Endodermal cell (in vitro differentiated cells): ENCODE measurements at places on chromosomes 3 and 15.

DNA sequence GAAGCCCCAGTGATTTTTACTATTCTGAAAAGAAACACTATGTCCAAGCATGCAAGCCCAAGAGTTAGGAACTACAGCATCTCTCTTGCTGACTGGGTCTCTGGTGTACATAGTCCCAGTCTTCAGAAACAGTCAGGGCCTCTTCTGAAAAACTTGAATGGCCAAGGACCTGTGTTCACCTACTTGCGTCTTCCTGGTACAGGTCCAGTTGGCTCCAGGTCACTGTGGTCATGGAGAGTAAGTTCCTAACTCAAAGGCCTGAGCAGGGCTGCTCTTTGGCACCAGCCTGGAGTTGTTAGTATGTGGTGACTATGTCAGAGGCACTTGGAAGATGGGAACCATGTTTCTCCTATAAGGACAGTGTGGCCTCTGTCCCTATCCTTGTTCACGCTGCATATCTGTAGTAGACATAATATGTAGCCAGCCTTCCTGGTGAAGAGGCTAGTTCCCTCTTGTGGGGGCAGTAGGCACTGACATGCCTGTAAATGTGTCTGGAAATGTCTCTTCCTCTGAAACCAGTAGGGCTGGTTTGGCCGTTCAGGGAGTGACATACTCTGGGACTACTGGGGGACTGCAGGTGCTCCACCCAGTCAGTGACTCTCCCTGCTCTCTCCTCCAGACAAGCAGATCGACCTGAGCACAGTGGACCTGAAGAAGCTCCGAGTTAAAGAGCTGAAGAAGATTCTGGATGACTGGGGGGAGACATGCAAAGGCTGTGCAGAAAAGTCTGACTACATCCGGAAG is 2.6 kb upstream of the RBM15B start:
- peak; percentile 66 for DNase-seq

DNA sequence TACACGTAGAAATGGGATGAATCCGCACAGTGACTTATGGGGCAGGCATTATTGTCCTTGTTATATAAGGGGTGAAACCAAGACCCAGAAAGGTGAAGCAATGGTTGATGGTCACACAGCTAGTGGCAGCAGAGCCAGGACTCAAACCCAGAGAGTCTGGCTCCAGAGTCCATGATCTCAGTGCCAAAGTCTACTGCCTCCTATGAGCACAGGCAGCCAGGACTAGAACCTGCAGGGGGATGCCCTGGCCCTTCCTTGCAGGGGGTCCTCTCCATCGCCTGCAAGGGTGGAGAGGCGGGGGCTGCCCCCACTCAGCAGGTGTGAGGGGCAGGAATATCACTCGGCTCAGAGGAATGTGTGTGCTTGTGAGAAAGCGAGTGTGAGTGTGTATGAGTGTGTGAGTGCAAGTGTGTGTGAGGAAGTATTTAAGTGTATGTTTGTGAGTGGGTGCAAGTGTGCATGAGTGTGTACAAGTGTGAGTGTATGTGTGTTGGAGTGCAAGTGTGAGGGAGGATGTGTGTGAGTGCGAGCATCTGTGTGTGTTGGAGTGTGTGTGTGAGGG is 44.7 kb downstream of the UMPS start:
- peak; percentile 65 for DNase-seq

DNA sequence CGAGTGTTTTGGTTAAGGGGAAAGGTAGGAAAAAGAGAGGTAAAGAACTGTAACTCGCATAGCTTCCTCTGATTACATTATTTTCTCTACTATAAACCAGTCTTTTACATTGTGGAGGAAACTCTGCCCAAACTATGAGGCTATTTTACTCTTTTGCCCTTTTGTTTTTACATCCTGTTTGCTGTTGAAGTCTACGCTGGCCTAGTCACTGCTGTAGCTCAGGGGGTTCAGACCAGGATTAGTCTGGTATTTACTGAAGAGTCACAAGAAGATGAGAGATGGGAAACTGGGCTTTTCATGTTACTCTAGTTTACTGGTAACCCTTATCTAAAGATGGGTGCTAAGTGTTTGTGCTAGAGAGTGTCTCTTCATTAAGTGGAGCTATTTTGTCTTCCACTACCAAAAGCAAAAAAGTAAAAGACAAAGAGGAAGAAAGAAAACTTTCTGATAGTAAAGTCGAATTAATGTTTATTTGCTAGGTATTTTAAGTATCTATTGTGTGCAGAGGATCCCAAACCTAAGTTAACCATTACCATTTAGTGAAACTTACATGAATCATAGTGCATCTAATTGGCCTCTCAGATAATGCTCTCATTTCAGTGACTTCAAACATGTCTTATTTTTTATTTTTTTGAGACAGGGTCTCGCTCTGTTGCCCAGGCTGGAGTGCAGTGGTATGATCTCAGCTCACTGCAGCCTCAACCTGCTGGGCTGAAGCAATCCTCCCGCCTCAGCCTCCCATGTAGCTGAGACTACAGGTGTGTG is 10.9 kb downstream of the RARB start:
- no peak for DNase-seq

DNA sequence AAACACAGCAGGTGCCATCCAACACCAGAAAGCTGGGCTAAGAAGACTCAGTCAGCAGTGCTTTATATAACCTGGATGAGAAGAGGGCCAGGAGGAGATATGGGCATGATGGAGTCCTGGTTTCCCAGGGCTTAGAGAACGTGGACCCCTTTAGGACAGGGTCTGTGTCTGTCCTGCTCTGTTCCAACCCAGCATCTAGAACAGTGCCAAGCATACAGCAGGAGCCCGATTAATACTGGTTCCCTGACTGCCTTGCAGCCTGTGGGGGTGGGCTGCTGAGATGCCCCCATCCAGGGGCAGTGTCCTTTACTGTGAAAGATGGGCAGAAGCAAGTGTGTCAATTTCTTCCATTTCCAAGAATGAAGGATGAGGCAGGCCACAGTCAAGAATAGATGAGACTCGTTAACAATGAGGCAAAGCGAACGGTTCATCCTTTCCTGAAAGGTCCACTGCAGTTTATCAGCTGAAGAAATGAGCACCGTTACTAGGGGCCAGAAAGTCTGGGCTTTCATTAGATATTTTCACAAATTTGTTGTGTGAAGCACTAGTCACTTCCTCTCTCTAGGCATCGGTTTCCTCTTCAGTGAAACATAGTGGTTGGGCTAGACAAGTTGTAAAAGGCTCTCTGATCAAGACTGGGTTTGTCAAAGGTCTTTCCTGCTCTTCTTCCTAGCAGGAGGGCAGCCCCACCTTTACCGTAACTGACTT is 72.0 kb upstream of the HERC1 start:
- no peak for DNase-seq

GRCh38 chr3:139676108-139676507 is 1.7 kb downstream of the NMNAT3 start:
- no peak for DNase-seq

GRCh38 chr15:90300988-90301706 is 35.7 kb downstream of the NGRN start:
- peak; percentile 97 for DNase-seq

GRCh38 chr3:75983609-75984290 is 198.4 kb upstream of the ZNF717 start:
- DNase-seq, result no peak

GRCh38 chr3:105254154-105254553 is 112.6 kb upstream of the ALCAM start:
- DNase-seq, result no peak

GRCh38 chr3:297585-297984 is 101.0 kb downstream of the CHL1 start:
- DNase-seq, result no peak

DNA sequence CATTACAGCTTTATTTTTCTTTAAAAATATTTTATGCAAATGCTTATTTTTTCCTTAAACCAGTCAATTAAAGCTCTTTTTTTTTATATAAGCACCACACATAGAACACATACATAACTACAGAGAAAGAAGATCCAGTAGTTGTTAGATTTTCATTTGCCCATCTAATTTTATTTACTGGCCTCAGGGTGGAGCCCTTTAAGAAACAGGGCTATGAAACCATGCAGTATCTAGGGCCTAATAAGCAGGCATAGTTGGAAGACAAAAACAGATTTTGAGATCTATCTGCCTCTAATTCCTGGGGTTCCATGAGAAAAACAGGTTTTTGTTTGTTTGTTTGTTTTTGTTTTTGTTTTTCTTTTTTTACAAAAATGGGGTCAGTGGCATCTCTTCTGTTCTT is 120.6 kb downstream of the BCHE start:
- no peak for DNase-seq

- no peak for DNase-seq
Measured at GRCh38 chr15:64507293-64507802, 47.0 kb downstream of the ZNF609 start.

DNA sequence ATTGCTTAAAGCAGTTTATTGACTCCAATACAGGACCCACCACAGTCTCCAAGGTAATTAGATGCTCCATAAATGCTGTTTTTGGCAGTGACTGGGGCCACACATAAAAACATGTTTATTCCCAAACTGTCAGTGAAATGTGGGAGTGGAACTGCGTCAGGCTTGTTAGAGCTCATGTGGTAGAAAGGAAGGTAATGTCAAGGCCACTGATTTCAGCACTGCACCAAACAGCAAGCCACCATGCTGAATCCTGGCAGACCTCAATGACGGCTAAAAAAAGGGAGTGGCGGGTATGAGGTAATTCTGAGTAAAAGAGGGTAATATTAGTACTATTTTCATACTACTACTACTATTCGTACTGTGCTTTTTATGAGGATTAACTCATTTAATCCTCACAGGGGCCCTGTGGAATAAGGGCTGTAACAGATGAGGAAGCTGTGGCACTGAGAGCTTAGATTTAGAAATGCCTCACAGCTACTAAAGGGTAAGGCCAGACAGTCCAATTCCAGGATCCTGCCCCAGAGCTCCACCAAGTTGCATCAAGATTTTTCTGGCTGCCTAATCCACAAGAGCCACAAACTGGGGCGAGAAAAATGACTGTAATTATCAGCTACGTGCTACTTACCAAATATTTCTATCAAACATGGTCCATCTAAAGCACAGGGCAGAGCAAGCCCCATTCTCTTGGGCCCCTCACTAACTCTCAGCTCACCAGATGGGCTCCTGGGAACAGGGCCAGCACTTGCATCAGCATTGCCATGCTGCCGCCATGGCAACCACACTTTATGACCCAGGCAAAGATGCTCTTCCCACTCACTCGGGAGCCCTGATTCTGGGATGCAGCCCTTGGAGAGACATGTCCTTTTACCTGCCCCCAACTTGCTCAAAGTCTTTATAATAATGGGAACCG is 83.6 kb upstream of the SPATA12 start:
- DNase-seq, result no peak

DNA sequence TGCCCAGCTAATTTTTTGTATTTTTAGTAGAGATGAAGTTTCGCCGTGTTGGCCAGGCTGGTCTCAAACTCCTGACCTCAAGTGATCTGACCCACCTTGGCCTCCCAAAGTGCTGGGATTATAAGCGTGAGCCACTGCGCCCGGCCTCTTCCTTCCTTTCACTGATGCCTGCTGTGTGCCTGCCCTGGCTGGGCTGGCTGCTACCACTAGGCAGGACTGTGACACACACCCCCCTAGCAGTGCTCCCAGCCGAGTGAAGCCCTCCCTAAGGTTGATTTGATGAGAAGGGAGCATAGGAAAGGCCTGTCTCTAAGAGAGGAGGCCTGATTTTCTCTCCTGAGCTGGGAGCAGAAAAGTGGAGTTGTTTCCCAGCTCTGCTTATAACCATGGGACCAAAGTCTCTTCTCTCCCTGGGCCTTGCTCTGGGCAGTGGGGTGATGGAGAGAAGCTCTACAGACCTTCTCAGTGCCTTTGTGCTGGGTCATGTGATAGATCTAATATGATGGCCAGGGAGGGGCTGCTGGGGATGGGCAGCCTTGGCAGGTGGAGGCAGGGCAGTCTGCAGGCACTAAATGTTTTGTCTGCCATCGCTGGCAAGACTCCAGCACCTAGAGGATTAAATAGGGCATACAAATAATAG is 20.1 kb upstream of the SFMBT1 start:
- no peak for DNase-seq

DNA sequence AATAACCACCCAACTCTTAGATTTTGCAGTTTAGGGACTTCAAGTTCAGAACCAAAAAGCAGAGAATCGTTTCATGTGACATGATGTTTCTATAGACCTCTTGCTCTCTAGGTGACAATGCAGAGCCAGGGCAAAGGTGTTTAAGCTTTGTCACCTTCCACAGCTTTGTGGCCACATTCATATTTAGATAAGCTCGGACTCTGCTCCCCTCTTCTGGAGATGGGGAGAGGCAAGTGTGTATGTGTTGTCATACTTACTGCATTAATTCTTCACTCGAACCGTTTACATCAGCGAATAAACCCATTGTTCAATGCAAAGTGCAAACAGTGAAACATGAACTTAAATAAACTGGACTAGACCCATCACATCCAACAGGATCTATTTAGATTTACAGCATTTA is 33.2 kb downstream of the ST3GAL6 start:
- DNase-seq, result no peak

DNA sequence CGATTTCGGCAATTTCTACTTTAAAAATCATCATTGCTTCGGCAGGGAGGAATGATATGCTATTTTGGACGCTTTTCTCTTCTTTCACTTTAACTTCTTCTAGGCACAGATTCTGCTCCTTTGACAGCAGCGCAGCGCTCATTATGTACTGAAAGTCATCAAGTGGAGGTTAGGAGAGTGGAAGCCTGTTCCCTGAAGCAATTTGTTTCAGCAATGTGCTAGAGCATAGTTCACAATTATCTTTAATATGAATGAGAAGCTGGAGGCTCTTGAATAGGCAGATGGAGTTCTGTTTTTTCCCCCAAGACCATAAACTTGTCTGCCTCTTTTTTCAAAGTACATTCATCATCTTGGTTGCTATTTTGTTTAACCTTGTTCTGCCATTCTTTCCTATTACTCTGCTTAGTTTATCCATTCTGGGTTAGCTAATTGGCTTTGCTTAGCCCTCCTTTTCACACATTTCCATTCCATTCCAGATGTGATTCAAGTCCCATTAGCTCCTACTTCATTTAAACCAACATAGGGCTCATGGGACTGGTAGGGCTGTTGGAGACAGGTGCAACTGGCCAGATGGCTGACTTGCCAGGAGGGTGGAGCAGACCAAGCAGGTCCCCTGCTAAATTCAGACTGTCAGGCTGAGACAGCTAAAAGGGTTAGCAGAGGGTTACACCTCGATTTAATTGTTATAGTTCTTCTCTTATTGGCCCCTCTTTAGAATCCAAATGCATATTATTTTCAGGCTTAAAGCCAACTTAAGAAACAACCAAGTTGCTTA is 534.7 kb upstream of the CBLB start:
- no peak for DNase-seq

- DNase-seq, result no peak
Measured at GRCh38 chr3:42228796-42229195, 37.2 kb downstream of the CCK start.

DNA sequence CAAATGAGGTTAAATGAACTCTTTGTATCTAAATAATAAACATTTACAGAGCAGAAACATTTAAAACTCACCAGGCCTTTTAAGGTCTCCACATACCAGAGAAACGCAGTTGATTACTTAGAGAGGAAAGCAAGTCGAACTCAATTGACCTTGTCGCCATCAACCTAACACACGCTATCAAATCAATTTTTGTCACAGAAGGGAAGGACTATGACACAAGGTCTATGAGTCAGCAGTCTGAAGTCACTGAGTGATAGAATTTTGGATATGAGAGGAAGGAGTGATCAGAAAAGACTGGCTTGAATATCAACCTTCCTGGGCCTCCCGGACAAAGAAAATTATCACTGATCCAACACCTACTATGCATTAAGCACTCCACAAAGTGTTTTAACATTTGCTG is 514.4 kb upstream of the ZNF385D start:
- no peak for DNase-seq
